Activated CD4-positive, CD25-positive, alpha-beta regulatory T cell treated with anti-CD3 and anti-CD28 coated beads, Interleukin-2, amount 50 U/mL, for 72 hours (primary cell): ENCODE measurements at places on chromosomes 6 and 20.

DNA sequence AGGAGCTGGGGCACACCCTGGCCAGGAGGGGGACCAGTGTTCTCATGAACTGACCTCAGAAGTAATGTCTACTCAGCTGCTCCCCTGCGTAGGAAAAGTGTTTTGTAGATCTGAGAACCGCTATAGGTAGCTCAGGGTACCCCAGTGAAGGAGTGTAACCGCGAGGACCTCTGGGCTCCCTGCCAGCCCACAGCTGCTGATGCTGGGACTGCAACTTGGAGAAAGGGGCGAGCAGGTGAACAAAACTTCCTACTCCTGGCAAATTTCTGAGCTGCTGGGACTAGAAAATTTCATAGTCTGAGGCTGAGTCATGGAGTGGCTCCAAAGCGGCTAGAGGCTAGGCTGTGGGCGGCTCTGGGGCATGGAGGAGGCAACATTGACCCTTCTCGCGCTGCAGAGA is 51.9 kb downstream of the PYGB start:
- no peak for DNase-seq

- peak; percentile 61 for DNase-seq
These were observed 4.0 kb upstream of the SPATS1 start for GRCh38 chr6:44338228-44339122.

- DNase-seq: no peak
These were observed 26.2 kb downstream of the TOP1 start for GRCh38 chr20:41054847-41055230.

DNA sequence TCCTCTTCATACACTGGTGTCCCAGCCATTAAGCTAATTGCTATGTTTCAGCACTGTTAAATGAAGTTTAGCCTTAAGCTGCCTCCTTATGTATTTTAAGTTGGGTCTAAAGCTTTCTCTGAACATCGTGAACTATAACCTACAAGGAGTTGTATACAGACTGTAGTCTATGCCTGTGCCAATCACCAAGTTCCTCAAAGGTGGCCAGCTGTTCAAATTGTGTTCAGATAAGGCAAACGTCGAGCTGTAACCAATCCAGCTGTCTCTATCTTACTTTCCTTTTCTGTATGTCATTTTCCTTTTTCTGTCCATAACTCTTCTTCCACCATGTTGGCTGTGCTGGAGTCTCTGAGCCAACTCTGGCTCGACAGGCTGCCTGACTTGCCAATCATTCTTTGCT is 199.6 kb downstream of the OGFRL1 start:
- DNase-seq: no peak

- no peak for DNase-seq
These were observed 59.6 kb upstream of the HFE start for GRCh38 chr6:26027491-26028211.

- no peak for DNase-seq
These were observed 134.2 kb downstream of the CEP57L1 start for GRCh38 chr6:109229536-109229935.

- no peak for DNase-seq
These were observed 82.7 kb downstream of the SIM1 start for GRCh38 chr6:100382031-100382430.

DNA sequence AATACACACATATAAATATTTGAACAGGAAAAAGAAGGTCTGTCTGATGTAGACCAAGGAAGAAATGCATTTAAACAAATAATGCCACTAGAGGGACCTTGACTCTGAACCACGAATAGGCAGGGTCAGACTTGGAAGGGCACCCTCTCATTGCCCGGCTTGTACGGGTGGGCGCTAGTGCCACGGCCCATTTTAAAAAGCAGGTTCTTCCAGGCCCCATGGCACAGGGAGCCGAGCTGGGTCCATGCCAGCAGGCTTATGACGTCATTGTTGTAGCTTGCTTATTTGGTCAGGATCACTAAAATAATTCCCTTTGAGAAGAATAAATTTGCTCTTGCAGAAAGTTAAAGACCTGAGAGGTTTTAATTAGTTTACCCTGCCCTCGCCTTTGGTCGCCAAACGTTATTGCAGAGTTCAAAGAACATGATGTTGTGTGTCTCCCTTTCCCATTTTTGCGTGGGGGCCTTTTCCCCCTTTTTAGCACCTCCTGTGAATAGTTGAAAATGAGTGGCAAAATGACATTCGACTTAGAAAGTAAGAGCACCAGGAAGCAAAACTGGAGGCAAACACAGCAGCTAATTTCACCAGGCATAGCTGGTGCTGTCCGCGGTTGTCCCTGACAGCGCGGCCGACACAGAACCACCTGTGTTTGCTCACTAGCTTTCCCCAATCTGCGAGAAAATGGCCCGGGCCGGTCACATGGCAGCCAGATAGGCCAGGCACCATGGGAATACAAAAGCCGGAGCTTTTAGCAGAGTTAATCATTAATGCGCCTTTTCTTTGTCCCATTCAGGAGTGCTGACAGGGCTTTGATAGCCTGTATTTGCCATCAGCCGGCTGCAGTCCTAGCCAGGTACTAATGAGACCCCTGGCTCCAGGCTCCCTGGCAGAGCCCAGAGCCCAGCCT is 93.8 kb downstream of the FOXA2 start:
- no peak for DNase-seq

- DNase-seq: no peak
These were observed 27.9 kb upstream of the TMEM217 start for GRCh38 chr6:37285861-37286311.

GRCh38 chr20:20277894-20278335 is 90.0 kb upstream of the INSM1 start:
- no peak for DNase-seq

DNA sequence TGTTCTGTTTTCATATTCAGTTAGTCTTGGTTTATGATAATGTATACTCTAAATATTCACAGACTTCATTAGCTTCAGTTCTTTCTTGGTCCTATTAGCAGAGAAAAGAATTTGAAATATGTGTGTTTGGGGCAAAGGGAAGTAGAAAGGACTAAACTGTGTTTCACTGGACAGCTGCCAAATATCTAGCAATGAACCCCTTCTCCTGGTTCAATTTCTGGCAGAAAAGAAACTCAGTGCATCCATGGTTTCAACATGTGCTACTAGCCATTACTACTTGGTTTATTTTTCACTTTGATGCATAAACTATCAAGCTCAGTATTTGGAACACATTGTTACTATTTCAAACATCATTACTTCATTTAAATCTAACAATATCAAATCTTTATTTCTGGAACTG is 43.6 kb downstream of the FBXL4 start:
- DNase-seq: no peak

- DNase-seq: no peak
These were observed 20.5 kb downstream of the CUL9 start for GRCh38 chr6:43202451-43202850.

DNA sequence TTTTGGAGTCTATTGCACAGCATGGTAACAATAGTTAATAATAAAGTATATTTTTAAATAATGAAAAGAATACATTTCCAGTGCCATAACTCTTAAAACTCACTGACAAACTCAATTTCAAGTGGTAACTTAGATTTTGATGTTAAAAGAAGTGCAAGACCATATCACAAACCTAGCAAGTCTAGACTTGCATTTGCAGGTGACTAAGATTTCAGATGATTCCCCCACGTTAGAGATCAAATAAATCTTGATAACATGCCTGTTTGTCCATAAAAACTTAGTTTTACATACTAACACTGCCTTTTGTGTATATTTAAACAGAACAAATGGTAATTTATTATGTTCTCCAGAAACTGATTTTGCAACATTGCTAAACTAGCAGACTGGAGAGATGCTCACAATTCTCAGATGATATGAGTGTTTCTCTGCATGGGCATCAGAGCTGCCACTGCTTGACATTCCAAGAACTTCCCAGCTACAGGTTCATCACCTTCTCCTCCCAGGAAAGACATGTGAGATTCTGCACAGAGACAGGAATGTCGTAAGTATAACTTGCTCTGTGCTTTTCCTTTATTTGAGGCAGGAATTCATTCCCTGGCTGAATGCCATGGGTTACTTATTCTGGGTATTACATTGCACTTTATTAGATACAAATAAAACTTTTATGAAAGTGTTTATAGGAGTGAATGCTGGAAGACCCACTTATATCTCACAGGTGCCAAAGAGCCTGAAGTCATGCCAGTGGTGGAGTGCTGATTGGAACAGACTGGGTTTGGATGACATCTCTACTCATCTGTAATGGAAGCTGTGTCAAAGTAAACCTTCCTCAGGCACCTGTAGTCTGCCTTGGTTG is 160.2 kb upstream of the FOXA2 start:
- no peak for DNase-seq

DNA sequence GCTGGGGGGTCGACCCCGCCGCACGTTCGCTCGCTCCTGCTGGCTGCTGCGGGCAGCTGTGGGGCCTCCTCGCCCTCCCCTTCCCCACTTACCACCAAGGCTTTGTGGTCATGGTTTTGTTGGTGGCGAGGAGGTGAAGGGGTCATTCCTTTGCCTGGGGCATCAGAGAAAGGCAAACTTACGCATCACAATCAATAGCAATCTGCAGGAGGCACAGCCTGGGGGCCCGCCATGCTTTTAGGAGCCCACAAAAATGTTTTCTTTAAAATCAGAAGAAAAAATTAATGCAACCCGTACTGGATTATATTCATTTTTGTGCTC is 137.0 kb downstream of the IMPG1 start:
- no peak for DNase-seq

DNA sequence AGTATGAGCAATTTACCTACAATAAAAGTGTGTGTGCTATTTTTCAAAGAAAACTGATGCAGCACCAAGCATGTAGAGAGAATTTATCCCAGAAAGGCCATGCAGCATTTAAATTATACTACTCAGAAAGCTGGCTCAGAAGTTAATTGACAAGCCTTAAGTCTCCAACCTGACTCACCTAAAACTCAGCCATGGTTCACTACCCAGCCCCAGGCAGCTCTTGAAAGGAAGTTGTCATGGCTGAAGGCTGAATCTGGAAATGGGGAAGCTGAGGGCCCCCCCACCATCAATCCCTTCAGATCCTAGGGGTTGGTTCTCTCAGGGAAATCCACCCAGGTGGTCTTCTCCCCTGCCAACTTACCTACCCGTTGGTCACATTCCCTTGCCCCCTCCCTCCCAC is 19.7 kb downstream of the PPIL6 start:
- no peak for DNase-seq

DNA sequence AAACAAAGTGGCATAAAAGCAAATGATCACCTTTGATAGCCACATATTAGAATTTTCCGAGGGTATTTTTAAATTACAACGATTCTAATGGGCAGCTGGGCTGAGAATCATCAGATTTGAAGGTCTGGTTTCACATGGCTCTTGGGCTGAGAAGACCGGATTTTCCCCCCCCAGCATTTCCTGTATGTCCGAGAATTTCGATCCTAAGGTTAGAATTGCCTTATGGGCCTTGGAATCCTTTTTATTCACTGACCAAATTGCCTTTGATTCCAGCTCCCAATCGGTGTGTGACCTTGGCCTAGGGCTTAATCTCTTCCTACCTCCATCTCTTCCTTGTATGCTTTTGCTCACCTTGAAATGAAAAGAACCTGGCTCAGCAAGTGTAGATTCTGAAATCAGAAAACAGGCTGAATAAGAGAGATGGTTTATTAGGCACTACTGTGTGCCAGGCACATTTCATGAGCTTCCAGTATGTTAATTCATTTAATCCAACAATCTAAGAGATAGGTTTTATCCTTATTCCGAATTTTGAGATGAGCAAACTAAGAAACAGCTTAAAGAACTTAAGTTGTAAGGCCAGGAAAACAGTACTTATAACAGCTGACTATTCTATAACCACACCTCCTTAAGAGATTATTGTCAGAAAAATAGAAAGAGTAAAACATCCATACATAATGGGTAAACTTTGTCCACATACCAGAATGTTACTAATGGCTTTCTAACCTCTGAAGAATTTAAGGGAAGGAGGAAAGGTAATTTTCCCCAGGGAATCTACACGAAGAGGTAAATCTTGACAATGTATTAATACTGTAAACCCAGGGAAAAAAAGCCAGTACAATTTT is 39.4 kb downstream of the HFE start:
- no peak for DNase-seq

GRCh38 chr20:20214757-20215275 is 153.1 kb upstream of the INSM1 start:
- DNase-seq: no peak

- no peak for DNase-seq
These were observed 64.9 kb downstream of the RBM38 start for GRCh38 chr20:57456116-57456515.

- no peak for DNase-seq
These were observed 51.7 kb downstream of the SLC26A8 start for GRCh38 chr6:35972471-35973367.

DNA sequence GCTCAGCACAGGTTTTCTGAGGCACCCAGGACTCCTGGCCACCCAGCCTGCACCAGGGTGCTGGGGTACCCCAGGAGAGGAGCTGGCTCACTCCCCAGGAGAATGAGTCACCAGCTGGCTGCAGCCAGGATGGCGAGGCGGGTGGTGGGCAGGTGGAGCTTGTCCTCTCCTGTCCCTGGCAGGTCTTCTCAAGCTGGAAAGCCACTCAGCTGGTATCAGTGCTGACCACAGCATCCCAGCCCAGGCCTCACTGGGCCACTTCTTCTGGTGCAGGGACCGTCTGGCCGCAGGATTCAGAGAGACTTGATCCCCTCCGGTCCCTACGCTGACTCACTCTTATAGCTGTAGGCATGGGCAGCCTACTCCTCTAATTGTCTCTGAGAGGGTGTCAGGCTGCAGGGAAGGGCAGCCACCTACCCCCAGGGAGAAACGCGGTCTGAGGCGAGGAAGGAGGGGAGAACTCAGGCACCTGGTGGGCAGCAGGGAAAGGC is 22.2 kb downstream of the TFEB start:
- DNase-seq: no peak

DNA sequence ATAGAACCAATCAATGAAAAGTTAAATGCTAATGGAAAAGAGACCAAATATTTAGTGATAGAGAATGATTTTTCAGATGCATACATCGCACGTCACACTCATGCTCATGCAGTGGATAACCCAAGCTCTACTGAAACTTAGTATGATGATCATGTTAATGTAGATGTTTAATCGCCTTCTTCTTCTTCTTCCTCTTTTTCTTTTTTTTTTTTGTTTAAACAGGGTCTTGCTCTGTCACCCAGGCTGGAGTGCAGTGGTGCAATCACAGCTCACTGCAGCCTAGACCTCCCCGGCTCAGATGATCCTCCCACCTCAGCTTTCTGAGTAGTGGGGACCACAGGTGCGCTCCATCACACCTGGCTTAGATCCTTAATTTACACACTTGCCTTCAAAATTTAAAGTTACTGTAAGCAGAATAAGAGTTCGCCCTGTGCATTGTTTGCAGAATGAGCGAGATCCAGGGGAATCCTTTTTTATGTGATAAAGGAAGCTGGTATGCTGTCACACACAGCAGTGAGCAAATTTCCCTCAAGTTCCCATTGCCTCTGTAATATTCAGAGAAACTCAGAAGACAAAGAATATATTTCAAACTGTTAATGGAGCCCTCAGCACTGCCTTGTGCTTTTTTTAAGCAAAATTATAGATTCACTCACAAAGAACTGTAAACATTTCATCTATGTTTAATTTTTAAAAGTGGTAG is 194.2 kb upstream of the SGK1 start:
- DNase-seq: no peak
